ENCODE measurements at places on chromosomes 16 and 17.
A peak's percentile ranks its signal among the peaks of the same experiment; 100 is the strongest.

- no peak for DNase-seq
Measured at GRCh38 chr17:15392326-15392741, 50.9 kb upstream of the TEKT3 start.

GRCh38 chr16:23597003-23597756, 1.1 kb upstream of the NDUFAB1 start:
- DNase-seq: peak; percentile 86

DNA sequence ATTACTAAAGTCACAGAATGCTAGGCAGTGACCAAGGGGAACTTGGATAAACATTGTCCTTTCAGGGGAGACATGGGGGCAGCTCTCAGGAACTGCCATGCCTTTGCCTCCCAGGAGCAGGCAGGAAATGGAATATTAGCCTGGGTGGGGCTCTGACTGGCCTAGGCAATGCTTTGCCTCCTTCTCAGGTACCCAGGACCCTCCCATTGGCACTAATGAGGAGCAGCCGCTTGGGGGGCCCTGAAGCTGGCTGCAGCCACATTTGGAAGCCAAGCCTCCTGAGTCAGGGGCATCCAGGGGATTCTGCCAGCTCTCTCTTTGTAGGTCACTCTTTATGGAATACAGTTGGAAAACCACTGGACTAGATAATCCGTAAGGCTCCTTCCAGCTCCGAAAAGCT, 5.5 kb downstream of the CPSF4L start:
- no peak for DNase-seq

DNA sequence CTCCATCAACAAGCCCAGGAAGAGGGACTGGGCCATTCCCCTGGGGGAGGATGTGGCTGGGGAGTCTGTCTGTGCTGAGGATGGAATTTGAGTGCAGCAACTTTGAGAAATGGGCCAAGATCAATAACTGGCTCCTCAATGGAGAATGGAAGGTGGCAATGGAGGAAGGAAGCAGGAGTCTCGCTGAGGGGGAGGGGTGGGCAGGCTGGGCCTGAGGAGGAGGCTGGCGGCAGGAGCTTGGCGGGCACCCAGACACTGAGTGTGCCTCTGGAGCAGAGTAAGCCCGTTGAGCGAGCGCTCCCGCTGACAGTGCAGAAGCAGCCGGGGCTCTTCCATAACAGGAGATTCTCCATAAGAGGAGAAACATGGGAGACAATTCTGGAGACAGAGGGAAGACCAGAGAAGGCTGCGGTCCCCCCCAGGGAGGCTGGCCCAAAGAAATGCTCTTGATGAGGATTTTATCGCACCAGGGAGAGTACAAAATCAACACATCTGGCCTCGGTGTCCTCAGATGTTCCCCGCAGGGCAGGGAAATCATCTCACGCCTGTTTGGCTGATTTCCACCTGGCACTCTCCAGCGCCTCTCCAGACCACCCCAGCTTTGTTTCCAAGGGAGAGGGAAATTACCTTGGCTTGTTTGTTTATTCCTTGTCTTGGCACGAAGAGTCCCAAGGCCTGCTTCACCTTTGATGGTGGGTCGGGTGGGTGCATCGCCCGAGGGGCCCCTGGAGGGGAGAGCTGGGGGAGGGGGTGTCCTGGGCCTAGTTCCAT, 2.8 kb upstream of the MMP15 start:
- DNase-seq: no peak

DNA sequence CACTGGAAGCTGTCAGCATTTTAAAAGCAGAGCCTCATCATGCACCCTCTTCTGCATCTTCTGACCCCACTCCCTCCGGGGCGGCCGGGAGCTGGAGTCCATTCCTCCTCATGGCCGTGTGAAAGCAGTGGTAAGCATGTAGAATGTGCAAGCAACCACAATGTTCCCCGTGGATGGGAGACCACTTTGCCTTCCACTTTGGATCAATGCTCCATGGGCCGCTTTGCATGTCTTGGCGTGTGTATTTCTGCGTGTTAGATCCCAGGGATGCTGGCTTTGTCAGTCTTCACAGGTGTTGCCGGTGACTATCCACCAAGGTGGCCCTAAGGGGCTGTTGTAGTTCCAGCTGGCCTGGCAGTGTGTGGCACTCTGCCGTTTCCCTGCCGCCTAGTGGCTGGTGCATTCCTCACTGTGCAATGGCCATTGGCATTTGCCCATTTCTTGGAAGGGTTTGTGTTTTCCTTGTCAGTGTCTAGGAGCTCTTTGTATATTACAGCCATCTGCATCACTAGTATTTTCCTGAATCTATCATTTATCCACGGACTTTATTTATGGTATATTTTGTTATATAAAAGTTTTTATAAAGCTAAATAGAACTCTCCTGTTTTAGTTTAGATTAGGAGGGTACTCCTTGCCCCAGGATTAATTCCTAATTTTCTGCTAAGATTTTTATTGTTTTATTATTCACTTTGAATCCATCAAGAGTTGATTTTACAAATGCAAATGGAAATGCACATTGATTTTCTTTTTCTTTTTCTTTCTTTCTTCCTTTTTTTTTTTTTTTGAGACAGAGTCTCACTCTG, 5.8 kb upstream of the ALDH3A1 start:
- DNase-seq: no peak

- DNase-seq: no peak
Measured at GRCh38 chr17:27595208-27595607, 35.8 kb upstream of the LGALS9 start.

GRCh38 chr17:35164716-35165115, 17.1 kb downstream of the UNC45B start:
- no peak for DNase-seq

- no peak for DNase-seq
Measured at GRCh38 chr16:23317266-23317661, 15.2 kb downstream of the SCNN1B start.

GRCh38 chr16:11100239-11100750, 155.7 kb downstream of the SOCS1 start:
- peak; percentile 93 for DNase-seq

DNA sequence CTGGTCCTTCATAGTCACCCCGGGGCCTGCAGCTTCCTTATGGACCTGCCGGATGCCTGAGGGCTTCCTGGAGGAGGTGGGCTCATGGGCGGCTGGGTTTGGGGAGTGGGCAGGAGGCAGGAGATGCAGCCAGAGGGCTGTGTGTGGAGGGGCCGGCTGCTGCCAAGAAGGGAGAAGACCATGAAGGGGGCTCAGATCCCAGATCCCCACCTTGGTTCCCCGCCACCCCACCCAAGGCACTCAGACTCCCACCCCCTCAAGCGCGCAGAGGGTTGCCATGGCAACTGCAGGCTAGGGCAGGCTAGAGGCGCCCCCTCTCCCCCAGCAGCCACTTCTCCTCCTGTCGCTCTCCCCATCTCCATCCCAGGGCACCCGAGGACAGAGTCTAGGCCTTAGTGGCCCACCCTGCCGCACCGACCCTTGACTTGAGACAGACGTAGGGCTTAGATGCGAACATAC, 104.5 kb downstream of the CRLF3 start:
- DNase-seq: no peak

DNA sequence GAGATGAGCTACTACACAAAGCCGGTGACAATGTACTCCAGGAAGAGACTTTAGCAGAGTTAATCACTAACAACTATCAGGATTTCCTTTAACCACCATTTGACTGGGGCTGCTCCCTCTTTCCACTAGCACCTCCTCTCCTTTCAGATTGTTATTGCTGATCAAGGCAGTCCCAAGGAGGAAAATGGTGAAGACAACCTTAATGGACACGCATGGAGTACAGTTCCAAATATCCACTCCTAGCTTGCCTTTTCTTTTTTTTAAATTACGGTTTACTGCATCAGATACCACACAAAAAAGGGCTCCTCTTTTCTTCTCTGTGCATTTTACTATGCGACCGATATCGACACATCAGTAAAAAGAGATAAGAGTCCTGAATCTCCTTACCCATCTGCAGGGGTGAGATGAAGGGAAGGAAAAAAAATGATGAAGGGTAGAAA, 30.9 kb downstream of the FAM222B start:
- peak; percentile 81 for DNase-seq

GRCh38 chr17:16286947-16287562, 66.2 kb downstream of the CENPV start:
- peak; percentile 49 for DNase-seq

GRCh38 chr16:61471737-61472136, 564.5 kb downstream of the CDH8 start:
- no peak for DNase-seq

DNA sequence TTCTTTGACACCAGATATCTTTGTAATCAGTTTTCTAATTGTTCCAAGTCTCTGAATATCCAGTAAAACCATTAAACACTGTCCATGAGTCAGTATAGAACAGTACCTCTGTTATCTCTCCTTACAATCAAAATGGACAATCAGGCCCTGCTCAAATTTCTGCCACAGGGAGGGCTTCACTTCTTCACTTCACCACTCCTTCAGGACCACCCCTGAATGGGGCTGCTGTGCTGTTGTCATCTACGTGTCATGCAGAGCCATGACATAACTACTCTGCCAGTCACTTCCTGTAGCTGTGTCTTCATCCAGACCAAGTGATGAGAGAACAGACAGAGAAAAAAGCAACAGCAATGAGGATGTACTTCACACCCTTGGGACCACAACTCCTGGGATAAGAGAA, 116.9 kb downstream of the TANC2 start:
- DNase-seq: no peak

DNA sequence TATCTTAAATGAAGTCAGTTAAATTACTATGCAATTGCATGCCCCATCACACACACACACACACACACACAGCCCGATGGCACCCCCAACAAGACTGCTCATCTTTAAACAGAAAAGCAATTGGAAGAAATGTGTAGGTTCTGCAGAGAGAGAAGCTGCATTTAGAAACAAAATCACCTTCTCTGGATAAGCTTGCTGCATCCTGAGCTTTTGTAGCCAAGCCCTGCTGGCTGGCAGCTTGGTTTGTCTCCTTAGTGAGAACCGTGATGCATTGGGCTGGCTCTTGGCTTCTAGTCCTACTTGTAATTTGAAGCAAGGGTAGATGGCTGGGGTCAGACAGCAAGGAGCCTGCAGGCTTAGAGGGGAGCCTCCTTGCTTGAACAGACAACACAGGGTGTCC, 153.8 kb downstream of the SOX9 start:
- no peak for DNase-seq

DNA sequence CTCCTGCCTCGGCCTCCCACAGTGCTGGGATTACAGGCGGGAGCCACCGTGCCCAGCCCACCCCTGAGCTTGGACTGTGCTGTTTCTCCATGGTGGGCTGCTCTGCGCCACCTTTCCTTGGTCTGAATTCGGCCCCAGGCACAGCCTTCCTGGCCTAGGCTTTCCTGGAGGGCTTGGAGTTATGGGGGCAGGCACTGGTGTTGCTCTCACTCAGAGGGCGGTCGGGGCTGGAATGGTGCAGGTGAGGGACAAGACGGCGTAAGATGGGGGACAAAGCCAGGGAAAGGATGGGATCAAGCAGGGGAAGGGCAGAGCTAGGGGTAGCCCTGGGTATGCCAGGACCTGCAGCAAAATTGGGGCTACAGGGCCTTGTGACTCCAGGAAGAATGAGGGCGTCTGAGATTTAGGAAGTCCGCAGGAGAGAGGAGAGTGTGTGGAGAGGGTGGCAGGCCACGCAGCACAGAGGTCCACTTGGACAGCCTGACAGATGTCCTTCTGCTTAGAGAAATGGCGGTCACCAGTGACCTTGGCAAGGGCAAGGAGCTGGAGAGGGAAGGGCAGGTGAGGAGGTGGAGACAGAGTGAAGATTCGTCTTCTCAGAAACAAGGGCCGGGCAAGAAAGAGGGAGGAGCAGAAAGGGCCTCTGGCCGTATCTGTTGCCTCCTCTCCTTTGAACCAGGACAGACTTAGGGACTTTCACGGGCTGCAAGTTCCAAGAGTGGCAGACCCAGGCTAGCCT, 1.6 kb upstream of the ATP6V0C start:
- no peak for DNase-seq

DNA sequence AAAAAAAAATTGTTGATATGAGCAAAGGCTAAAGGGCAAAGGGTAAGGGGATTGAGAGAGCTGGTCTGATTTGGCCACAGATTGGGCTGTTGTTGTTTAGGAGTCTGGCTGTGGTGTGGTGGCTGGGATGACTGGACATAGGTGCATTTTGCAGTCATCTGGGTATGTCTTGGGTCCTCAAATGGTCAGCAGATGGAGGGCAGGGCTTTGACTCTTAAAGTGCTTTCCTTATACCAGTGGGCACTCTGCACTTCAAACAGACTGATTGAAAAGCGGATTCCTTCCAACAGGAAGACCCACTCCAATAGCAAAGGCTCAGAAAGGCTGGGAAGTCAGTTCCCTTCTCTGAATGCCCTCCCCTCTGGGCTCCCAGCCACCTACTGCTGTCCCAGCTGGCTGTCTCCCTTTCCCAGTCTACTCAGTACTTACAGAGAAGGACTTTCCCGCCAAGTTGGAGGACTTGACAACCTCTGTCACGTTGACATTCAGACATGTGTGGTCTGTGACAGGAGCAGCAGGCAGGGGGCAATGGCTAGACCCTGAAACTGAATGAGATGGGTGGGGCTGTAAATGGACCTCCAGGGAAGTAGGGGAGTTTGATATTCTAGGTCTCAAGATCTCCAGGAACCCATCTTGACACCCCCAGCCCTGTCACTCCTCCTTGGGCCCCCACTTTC, 19.6 kb upstream of the MFSD6L start:
- DNase-seq: no peak

DNA sequence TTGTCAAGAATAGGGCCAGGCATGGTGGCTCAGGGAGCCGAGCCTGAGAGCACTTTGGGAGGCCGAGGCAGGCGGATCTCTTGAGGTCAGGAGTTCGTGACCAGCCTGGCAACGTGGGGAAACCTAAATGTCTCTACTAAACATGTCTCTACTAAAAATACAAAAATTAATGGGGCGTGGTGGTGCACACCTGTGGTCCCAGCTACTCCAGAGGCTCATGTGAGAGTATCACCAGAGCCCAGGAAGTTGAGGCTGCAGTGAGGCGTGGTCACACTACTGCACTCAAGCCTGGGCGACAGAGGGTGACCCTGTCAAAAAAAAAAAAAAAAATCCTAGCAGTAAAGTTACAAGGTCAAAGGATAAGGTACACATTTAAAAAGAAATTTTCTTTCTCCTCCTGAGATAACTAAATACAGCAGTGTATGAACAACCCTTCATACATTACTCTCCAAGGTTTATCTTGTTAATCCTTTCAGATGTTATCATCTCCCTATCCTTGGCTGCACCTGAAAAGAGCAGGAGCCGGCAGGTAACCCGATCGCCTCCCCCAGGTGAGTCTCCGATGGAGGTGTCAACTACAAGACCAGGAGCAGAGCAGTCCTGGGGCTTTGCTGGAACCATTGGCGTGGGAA, 122.3 kb downstream of the GOSR1 start:
- no peak for DNase-seq

GRCh38 chr16:56710181-56710737, 19.7 kb upstream of the NUP93 start:
- DNase-seq: no peak

DNA sequence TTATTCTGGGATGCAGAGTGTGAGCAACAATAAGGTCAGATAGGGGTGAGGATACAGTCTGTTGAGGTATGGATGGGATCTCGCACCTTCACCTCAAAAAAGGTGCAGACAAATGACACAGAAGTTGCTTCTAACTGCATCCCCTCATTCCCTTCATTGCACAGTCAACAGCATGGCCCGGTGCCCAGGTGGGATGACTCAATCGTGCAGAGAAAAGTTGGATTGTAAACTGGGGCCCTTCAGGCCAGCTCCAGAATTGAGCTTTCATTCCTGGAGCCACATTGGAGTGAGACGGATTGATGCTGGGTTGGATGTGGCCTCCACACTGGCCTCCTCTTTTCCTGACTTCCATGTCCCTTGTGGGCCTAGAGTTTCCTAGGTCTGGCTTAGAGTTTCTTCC, 977.4 kb downstream of the KCNJ18 start:
- DNase-seq: no peak

GRCh38 chr16:16027728-16028310, 78.4 kb downstream of the ABCC1 start:
- no peak for DNase-seq

All from OCI-M1 (cell line).